Sciatic nerve (tissue), 2 donors: ENCODE measurements at places on chromosomes 12 and 14.
A peak's percentile ranks its signal among the peaks of the same experiment; 100 is the strongest.

DNA sequence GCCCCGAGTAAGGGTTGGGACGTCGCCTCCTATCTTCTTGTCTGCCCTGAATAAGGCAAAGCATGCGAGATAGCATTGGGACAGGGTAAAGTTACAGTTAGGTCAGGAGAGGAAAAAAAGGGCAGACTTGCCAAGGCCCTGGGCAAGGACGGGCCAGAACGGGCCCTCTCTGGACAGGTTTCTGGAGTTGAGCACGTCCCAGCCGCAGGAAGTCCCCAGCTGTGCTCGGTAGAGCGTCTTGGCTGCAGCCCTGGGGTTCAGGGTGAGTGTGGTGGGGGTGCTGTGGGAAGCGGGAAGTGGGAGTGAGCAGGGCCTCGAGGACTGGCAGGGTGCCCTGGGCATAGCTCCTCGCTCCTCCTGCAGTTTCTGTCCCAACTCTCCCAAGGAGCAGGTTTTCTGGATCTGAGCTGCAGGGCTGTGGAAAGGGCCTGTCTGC lies 5.4 kb downstream of the RPS6KL1 start:
- DNase-seq: peak; percentile 79

DNA sequence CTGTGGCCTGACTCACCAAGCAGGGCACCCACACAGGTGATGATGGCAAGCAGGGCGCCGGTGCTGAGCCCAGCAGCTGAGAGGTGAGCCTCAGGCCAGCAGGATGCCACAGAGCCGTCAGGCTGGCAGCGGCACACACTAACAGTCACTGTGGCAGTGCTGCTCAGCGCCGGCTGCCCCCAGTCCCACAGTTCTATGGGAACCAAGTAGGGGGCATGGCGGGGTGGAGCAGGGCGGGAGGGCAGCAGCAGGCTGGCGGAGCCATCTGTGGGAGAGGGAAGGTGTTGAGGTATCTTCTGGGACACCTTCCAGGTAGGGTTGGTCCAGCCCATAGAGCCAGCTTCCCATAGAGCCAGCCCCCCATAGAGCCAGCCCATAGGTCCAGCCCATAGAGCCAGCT lies 7.0 kb downstream of the PSMB11 start:
- DNase-seq: no peak

DNA sequence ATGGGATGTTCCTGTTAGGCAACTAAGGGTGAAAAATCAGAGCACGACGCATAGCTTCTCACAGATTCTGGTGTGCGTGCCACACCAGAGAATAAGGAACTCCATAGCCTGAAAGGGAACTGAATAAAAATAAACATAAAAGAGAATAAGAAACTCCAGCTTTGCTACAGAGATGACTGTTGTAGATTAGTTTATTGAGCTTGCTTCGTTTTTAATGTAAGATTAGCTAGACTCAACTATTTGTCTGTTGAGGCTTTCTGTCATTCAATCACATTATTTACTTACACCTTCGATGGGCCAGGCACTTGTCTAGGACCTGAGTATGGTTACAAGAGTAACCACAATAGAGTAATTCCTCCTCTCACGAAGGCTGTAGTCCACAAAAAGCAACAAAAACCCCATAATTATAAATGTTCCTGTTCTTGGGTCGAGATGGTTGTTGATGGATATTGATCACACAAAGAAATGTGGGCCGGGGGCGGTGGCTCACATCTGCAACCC lies 807 bp upstream of the ZCCHC8 start:
- DNase-seq: no peak

- DNase-seq: no peak
These were observed 185.6 kb downstream of the TMEM117 start for GRCh38 chr12:44021471-44021971.

GRCh38 chr14:39384177-39384576 lies 48.1 kb downstream of the FBXO33 start:
- no peak for DNase-seq

DNA sequence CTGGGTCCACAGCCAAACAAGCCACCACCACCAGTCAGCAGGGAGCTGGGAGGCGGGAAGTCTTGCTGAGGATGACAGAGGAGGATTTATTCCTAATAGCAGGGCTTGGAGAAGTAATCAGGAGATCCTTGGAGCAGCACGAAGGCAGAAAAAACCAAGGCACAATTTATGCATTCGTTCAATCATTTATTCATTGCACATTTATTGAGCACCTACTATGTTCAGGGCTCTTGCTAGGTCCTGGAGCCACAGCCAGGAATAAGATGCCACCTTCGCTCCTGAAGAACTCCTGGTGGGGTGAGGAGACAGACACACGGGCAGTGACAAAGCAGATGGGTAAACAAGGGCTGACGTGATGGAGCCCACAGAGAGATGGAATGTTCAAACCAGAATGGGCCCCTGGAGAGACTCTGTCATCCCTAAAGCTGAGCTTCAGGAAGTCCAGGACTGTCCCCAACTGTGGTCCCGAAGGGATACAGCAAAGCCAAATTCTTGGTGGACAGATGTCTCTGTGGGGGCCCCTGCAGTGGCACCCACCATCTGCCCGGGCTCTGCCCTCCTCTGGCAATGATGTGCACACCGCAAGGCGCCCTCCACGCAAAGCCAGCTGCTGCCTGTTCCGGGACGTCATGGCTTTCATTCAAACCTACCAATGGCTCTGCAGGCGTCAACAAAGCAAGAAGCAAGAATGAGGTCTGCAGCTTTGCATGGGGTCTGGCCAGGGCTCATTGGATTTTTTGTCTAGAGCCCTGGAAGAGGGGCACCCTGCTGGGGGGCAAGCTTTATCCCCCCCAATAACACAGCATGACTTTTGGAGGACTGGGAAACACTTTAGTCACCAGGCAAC lies 3.0 kb upstream of the TESC start:
- no peak for DNase-seq

GRCh38 chr14:21089877-21090193 lies 8.6 kb downstream of the ZNF219 start:
- DNase-seq: no peak

DNA sequence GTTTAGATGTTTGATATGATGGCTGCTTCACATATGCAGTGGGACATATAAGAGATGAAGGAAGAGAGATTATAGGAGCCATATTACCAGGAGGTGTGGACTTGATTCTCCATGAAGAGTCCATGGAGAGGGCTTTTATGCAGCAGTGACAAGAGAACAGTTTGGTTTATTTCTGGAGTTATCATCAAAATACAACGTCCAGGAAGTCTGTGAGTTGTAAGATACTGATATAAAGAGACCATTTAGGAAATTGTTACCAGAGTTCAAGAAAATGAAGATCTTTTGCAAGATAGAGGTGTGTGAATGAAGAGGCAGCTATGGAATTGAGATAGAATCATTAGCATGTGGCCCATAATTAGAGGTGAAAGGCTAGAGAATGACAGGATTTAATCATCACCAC lies 431.7 kb downstream of the NPAS3 start:
- no peak for DNase-seq

- no peak for DNase-seq
These were observed 36.1 kb downstream of the NCOR2 start for GRCh38 chr12:124531281-124531745.

DNA sequence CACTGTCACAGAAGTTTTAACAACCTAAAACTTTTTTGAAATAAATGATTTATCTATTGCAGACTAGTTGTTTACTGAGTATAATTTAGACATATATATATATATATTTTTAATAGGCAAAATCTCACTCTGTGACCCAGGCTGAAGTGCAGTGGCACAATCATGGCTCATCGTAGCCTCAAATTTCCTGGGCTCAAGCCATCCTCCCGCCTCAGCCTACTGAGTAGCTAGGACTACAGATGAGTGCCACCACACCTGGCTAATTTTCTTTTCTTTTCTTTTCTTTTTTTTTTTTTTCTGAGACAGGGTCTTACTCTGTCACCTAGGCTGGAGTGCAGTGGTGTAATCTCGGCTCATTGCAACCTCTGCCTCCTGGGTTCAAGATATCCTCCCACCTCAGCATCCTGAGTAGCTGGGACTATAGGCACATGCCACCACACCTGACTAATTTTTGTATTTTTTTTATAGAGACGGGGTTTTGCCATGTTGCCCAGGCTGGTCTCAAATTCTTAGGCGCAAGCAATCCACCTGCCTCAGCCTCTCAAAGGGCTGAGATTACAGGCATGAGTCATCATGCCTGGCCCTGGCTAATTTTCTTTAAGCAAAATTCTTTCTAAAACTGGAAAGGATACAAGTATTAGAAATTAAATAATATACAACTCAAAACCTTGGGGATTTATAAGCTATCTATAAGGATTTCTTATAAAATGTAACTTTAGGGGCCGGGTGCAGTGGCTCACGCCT lies 23.1 kb downstream of the EEA1 start:
- DNase-seq: no peak

DNA sequence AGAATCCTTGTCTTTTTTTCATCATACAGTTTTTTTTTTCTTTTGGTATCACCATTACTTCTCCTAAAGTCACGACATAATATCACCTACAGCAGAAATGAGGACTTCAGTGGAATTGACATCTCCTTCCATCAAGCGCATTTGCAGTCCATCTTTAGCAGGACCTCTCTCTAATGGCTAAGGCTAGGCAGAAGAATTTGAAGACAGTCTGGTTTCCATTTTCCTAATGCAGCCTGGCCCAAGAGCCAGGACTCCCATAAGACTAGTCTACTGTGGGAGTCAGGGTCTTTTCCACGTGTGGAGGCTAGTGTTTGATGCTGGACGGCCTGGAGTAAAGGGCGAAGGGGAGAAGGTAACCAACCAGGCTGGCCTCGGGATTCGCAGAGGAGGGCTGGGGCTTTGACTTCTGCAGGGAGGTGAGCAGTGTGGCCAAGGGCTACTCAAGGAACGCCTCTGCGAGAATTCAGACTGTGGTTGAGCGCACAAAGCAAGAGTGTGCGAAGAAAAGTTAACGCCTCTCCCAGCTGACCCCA lies 769 bp upstream of the ZNF740 start:
- DNase-seq: no peak

GRCh38 chr14:90454041-90455000 lies 57.5 kb downstream of the CALM1 start:
- DNase-seq: peak; percentile 85

DNA sequence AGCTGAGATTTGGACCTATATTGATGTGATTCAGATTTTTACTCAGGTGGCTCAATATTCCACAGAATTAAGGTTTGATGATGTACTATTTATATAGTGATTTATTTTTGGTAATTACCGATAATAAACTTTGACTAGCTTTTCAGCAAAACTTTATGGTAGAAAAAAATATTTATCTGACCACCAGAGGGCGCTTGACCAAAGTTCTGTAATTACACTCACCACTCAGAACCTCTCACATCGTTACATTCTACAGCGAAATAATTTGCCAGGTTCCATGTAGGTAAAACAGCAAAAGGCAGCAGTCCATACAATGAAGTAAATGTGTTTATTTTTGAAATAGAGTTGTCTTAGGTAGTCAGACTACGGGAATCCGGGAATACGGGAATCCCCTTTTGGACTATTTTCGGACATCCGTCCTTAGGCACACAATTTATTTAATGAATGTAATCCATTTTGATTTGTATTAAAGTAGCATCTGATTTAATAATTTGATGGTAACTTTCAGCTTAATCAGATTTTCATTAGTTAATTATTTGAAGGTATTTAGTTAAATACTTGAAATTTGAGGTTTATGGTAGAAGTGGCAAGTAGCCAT lies 143.0 kb upstream of the DDHD1 start:
- DNase-seq: no peak

DNA sequence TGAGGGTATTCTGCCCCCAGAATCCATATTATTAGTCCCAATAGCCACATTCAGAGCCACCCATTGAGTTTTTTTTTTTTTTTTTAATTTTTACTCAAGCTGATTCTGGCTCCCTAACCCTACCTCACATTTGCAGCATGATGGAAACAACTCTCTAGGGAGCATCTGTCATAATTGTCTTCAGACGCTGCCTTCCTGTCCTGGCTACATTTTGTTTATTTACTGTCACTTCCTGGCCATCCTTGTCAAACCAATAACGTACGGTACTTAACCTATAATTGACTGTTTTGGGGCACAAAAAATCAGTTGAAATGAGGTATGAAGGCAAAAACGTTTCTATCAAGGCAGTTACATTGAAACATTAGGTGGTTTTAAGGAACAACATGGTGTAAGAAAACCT lies 2.1 kb downstream of the GLIPR1 start:
- no peak for DNase-seq

DNA sequence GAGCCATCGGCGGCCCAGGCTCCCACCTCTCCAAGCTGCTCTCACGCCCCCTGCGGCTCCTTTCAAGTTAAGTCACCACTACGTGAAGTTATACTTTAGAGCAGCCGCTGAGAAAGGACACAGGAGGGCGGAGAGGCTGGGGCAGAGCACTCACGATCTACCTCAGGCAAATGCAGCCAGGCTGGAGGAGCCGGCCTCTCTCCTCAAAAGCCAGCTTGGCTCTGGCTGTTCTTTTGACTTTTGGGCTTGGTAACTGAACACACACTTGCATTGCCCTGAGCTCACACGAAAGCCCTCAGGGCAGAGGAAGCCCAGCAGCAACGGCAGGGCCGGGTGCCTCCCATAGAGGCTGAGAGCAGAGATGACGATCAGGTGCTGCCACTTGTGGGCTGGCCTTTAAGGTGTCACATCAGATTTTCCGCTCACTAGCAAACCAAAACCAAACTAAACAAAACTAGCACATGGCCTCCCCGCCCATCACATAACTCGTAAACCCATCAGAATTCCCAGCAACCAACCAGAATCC lies 75.2 kb downstream of the PITPNM2 start:
- DNase-seq: no peak

DNA sequence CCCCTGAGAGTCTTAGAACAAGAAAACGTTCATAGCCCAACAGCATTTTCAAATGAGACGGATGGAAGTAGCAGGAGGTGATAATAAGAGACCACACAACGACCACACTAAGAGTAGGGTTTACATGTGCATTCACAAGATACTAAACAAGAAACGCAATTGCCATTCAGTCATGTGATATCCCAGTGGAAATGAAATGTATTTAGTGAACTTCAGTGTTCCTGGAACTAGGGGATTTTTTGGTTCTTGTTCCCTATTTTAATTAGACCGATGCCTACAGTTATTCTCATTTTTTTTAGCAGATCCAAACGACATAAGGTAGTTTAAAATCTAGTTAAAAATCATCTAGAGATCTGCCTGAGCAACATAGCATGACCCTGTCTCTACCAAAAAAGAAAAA lies 150.0 kb downstream of the GPR65 start:
- no peak for DNase-seq

GRCh38 chr12:23039834-23040233 lies 414.9 kb downstream of the ETNK1 start:
- no peak for DNase-seq
